ENCODE measurements at places on chromosomes 6 and 20.

DNA sequence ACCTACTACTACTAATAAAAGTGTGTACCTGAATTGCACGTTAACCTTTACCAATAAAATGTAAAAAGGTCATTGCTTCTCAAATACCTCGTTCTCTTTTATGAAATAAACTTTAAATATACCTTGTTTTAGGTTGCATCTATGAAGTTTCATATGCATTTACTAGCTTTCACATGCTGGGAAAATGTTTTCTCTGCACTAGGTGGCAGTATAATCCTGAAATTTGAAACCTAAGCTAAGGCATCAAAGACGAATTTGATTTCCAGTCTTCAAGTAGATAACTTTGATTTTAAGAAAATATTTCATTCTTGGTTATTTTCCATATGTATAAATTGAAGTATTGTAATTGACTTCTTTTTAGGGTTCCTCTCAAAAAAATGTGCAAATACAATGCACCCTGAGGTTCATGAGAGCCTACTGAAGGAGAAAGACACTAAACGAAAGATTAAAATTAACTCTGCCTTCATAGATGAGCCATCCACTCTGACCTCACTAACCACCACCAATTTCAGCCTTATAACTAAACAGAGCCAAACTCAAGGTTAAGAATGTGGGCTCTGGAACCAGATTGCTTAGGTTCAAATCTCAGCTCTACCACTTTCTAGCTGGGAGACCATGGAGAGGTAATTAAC lies 7.3 kb upstream of the COL9A1 start:
- no peak for DNase-seq

DNA sequence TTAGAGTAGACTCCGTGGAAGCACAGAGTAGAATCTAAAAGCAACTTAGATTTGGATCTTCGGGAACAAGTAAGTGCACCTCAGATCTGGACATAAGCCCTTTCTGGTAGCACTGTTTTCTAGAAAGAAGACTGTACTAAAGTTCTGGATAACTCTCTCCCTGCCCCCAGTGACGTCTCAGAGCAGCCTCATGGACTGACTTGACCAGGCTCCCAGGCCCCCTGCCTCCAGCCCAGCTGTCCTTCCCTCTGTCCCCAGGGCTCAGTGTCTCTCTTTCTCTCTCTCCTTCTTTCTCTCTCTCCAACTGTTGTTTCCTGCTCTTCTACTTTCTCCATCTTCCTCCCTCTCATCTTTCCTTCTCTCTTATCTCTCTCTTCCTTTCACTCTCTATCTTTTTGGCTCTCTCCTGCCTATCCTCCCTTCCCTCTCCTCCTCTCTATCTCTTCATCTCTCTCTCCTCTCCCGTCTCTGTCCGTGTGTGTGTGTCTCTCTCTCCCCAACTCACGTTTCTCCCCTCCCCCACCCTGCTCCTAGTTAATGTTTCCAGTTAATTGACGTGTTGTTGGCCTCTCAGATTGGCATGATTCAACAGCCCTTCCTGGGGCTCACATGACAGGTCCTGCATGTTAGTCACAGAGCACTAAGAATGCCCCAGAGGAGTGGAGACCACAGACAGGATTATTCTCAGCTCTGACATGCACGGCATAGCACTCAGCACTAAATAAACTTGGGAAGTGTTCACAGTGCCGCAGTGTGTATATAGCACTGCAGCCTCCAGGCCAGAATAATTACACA lies 180.4 kb upstream of the FOXQ1 start:
- no peak for DNase-seq

DNA sequence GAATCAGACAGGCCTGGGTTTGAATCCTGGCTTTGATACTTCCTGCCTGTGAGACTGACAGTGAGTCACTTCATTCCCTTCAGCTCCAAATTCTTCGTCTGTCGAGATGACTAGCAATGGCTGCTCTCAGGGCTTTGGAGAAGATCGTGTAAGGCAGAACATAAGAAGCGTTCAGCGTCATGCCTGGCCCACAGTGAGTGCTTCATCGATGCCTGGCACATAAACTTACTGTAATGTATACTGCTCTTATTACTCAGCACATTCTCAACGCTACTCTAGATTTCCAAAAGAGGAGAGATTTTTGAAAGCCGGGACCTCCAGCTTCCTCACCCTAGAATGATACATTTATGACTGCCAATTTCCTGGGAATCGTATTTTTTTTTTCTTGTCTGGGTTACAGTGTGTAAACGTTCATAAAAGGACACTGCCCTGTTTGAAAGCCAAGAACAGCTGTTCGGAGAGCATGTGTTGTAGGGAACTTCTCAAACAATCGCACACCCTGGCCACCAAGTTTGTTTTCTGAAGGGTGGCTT lies 16.2 kb upstream of the BCAS1 start:
- DNase-seq: no peak

- DNase-seq: no peak
Observed at GRCh38 chr6:33911488-33911887, 107.7 kb upstream of the MLN start.

DNA sequence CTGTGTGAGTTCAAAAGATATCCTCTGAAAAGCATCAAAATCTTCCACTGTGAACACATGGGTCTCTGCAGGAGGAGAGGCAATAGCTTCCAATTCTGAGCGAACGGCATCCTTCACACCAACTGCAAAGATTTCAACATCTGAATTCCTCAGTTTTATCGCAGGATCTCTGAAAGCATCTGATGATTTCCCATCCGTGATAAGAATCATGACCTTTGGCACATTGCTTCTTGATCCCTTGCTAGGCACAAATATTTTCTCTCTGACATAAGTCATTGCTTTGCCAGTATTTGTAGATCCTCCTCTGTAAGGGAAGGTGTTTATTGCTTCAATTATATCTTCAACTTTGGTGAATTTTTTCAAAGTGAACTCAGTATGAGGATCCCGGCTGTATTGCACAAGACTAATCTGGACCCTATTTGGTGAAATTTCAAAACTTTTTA lies 22.7 kb downstream of the COL12A1 start:
- no peak for DNase-seq

DNA sequence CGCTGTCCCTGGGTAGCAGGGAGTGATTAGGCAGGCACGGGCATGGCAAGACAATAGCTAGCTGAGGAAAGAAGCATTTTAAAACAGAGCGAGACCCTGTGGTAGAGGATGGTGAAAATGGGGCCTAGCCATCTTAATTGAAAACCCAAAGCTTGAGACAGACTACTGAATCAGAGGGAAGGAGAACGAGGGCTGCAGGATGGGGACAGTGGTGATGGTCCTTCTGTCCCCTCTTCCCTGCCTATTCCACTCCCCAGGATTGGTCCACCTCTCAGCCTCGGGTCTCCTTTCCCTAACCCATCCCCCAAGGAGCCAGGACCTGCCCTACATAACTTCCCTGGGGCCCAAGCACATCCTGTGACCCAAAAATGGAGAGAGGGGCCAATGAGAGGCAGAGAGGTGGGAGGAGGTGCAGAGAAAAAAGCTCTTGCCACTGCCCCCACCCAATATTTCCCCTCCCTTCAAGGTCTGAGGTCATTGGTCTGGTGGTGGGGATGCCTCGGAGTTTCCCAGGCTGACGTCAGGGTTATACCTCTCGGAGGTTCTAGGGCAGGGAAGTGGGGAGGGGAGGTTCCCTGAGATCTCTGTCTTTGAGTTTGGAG lies 884 bp upstream of the CUTA start:
- no peak for DNase-seq

DNA sequence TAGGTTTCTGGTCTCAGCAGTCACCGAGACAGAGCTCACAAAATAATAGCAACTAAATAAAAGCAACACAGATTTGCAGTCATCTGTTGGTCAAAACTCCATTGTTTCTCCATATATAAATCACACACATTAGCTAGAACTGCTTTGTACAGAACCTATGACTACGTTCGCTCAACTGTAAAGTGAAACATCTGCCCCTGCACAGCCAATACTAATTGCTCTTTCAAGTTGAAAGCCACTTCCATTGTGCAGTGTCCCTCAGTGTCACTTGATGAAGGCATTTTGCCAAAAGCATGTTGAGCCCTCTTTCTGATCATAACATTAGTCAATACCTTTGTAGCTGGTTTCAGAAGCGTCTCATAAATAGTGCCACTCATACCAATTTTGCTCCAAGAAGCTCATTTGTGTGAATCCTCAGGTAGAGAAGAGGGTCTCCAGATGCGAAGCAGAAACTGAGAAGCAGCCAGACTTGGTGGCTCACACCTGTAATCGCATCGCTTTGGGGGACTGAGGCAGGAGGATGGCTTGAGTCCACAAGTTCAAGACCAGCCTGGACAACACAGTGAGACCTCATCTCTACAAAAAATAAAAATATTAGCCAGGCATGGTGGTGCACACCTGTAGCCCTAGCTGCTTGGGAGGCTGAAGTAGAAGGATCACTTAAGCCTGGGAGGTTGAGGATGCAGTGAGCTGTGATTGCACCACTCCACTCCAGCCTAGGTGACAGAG lies 68.9 kb downstream of the PERP start:
- DNase-seq: peak; percentile 0

- no peak for DNase-seq
Observed at GRCh38 chr6:118984342-118984741, 49.4 kb upstream of the MCM9 start.

- DNase-seq: no peak
Observed at GRCh38 chr6:24743944-24744335, 25.0 kb upstream of the C6orf62 start.

- no peak for DNase-seq
Observed at GRCh38 chr6:53486679-53487078, 58.2 kb downstream of the GCLC start.

- DNase-seq: no peak
Observed at GRCh38 chr6:39553860-39554802, 171.1 kb downstream of the KIF6 start.

GRCh38 chr6:157976345-157977175 lies 5.1 kb upstream of the SYNJ2 start:
- DNase-seq: no peak

DNA sequence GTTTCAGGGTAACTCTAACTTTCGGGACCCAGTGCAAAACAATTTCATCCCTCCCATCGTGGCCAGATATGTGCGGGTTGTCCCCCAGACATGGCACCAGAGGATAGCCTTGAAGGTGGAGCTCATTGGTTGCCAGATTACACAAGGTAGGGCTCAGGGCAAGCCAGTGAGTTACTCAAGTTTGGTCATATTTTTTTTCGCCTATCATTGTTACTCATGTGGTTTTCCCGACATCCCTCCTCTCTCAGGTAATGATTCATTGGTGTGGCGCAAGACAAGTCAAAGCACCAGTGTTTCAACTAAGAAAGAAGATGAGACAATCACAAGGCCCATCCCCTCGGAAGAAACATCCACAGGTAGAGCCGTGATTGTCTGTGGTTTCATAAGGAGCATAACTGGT lies 58.2 kb downstream of the DCBLD1 start:
- DNase-seq: no peak

DNA sequence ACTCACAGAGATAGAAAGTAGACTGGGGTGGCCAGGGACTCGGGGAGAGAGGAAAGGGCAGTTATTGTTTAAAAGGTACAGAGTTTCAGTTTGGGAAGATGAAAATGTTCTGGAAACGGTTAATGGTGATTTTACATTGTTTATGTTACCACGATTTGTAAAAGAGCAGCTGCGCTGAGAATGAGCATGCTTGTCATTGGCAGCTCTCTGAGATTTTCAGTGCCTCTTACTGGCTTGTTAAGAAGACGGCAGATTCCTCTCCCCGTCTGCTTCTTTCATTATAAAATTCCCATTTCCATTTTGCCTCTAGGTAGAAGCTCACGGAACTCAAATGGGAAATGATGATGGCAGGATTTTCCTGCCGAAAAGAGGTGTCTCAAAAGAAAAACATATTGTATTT lies 39.7 kb upstream of the PPP1R3G start:
- DNase-seq: no peak

GRCh38 chr6:31040801-31041200 lies 30.5 kb downstream of the MUC22 start:
- DNase-seq: no peak

DNA sequence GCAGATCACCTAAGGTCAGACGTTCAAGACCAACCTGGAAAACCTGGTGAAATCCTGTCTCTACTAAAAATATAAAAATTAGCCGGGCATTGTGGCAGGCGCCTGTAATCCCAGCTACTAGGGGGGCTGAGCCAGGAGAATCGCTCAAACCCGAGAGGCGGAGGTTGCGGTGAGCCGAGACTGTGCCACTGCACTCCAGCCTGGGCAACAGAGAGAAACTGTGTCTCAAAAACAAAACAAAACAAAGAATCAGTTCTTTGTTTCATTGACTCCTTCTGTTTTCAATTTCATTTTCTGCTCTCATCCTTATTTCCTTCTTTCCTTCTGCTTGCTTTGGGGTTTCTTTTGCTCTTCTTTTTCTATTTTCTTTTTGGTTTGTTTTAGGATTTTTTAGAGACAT lies 8.9 kb upstream of the TMEM14C start:
- DNase-seq: no peak

- DNase-seq: no peak
Observed at GRCh38 chr20:50272030-50272723, 81.5 kb downstream of the CEBPB start.

GRCh38 chr6:52495922-52496321 lies 75.8 kb downstream of the EFHC1 start:
- no peak for DNase-seq

DNA sequence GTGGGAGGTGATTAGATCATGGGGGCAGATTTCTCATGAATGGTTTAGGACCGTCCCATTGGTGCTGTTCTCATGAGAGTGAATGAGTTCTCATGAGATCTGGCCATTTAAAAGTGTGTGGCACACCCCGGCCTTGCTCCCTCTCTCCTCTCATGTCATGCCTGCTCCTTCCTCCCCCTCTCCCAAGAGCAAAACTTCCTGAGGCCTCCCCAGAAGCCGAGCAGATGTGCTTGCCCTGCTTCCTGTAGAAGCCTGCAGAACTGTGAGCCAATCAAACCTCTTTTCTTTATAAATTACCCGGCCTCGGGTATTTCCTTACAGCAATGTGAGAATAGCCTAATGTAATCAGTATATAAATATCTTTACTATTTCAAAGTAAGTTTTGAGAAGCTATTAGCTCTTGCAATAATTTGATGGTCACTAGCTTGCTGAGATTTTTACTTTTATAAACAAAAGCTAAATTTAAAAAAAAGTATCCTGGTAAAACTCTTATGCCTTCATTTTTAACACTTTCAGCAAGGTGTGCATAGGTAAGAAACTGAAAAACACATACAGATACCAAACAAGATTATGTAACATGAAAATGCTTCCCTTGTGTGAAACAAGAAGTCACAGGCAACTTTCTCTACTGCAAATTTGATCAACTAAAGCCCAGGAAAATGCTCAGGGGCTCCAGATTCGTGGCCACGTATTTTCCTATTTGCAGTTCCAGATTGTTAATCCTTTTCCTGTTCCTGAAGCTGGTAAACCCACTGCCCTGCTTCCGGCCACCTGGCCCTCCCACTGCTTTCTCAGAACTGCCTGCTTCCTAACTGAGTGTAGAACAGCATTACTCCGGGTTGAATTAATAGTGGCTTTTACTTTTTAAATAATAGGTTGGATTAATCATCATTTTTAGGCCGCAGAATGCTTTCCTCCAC lies 395.1 kb upstream of the CNR1 start:
- no peak for DNase-seq

Measured in NCI-H2081 treated with DMSO at 0.1 percent for 48 hours (cell line).